ENCODE measurements at places on chromosomes 7 and 10.

- DNase-seq, result no peak
Observed at GRCh38 chr10:71765176-71765904, 8.0 kb downstream of the VSIR start.

GRCh38 chr7:70734411-70734810, 397.5 kb upstream of the GALNT17 start:
- DNase-seq, result no peak

GRCh38 chr10:16009785-16010184, 149.5 kb upstream of the MINDY3 start:
- DNase-seq, result no peak

DNA sequence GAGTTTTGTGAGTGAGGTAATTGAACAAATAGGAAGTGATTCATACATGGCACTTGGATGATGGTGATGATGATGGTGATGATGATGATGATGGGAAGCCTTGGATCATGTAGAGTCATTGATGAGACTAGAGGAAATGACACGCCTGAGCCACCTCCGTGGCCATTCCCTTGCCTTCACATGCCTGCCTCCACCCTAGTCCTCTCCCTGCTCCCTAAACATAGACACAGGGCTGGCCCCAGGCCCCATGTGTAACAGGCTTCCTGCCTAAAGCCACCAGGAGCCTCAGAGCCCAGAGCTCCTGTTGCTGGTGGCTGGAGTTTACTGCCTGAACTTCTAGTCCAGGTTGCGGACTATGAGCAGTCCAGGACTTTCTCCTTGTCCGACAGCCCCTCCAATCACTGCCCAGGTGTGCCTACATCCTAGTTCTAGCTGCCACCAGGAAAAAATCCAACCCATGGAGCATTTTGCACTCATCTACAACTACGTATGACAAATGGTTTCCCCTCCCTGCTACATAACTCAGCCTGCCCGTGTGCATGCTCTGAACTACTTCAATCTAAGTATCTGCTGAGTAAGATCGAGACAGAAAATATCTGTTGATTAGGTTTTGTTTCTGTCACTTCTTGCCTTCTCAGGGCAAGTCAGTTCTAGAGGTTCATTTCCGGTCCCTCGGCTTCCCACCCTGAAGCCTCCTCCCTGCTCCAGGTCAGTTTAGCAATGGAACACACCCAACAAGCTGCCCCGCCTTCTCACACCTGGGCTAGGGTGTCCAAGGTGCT, 35.5 kb upstream of the KDM7A start:
- DNase-seq, result no peak

GRCh38 chr10:54722075-54722474, 79.0 kb downstream of the PCDH15 start:
- no peak for DNase-seq

DNA sequence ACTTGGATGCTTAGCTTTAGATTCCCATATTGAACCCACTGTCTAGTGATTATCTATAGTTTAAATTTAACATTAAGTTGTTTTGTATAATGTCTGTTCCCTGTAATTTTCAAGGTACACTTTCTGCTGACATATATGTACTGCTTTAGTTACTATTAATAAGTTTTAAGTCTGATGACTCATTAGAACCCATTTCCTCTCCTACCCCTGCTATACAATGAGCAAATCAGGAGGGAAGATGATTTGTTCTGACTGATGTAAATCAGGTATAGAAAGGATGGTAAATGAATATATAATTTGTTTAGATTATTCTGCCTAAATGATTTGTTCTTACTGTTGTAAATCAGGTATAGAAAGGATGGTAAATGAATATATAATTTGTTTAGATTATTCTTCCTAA, 691.8 kb downstream of the NXPH1 start:
- DNase-seq, result no peak

DNA sequence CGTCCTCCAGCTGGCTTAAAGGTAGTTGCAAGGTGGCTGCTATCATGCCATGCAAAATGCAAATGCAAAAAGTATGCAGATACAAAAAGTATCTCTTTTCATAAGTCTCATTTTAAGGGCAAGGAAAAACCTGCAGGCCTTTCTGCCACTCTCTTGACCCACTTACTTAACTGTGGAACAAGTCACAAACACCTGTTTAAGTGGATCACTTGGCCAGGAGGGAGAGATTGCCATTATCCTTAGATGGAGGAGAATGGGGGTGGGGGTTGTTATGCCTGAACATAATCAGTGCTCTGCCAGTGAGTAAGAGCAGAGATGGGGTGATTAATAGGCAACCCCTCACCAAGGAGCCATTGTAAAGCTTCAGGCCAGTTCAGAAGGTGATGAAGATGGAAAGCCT, 25.1 kb upstream of the HERPUD2 start:
- DNase-seq, result no peak

DNA sequence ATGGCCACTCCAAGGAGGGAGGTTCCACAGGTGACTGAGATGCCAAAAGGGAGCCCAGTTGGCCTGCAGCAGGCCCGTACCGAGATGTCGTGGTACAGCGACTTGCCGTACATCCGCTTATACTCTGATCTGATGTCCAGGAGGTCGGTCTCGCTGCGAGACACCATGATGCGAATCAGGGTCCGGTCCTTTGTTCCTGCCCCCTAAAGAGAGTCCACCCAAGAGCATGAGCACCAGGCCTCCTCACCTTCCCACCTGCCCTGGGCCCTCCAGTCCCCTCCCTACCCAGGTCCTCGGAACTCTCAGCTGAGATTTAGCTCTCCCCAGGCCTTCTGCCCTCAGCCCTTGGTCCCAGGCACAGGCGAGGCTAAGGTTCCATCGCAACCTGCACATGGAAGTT, 25.0 kb downstream of the PLAC9 start:
- DNase-seq, result no peak

- DNase-seq, result no peak
Observed at GRCh38 chr10:62388328-62388727, 14.2 kb downstream of the ZNF365 start.

DNA sequence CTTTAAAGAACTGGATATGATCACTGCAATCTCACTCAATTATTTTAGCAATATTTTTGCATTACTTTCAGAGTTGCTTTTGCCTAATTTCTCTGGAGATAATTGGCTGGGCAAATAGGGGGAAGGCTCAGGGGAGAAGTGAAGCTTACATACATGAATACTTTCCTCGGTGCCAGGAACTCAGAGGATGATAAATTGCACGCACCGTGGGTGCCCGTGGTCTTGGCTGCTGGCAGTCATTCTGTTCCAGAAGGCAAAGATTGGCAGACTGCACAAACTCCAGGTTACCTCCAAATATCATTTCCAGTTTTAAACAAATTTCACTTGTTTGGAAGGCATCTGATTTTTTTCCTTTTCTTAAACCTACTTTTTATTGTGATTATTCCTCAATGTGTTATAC, 197.8 kb upstream of the TMEM72 start:
- no peak for DNase-seq

DNA sequence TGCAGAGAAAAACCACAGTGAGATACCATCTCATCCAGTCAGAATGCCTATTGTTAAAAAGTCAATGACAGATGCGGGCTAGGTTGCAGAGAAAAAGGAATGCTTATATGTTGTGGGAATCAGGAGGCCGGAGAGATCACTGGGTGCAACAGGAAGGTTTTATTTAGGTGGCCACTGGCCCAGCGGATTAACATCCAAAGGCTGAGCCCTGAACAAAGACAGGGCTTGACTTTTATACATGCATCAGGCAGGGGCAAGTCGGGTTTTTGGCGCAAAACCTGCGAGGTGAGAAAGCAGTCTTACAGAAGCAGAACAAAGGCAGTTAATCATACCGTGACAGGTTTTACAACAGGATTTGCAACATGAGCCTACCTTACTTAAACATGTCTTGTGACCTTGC, 620 bp downstream of the ZNF117 start:
- no peak for DNase-seq

- no peak for DNase-seq
Observed at GRCh38 chr10:10865913-10866312, 151.8 kb upstream of the CELF2 start.

DNA sequence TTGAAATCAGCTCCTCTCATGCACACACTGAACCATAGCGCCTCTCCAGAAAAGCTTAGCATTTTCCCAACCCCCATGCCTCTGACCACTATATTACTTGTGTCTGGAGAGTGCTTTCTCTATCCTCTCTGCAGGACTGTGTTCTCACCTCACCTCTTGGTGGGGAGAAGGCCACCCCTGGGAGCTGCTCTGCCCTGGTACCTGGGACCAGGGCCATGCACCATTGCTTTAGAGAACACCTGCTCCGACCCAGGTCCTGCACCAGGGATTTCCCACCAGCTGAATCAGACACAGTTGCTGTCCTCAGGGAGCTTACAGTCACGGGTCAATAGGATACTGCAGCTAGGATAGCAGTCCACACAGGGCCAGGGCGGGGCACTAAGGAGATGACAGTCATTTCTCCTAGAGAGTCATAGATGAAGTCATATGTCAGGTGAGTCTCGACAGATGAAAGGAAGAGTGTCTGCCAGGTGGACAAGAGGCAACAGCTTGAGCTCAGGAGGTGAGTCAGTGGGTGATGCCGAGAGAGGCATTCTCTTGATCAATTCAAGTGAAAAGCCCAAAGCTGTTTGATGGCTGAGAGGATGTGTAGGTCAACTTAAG, 619 bp upstream of the LMTK2 start:
- DNase-seq, result no peak

DNA sequence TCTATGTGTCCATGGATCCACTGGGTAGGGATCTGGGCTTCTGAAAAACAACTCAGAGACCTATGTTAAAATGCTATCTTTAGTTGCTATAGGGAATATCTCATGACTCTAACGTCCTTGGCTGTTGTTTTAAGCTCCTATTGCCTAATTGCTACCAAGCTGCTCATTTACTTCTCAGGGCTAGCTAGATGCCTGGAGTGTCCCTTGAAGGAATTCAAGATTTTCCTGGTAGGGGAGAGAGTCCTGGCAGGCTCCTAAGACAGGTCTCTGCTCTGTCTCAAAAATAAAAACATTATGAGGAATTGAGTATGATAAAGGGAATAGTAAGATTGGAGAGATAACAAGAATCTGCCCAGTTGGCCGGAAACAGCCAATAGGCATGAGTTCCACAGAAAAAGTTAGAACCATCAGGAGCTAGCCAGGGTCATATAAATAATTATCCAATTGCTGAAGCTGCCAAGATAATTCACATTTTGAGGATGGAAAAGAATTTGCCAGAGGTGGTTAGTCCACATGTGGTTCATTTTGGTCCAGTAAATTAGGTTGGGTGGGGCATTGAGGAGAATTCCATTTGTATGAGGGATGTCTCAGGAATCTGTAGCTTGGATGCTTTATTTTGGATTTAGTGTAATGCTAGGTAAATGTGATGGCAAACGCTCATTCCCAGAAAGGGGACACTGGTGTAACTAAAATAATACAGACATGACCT, 362.7 kb upstream of the VSTM2A start:
- DNase-seq, result no peak

GRCh38 chr10:20624642-20625041, 272.5 kb downstream of the NEBL start:
- DNase-seq, result peak; percentile 85

DNA sequence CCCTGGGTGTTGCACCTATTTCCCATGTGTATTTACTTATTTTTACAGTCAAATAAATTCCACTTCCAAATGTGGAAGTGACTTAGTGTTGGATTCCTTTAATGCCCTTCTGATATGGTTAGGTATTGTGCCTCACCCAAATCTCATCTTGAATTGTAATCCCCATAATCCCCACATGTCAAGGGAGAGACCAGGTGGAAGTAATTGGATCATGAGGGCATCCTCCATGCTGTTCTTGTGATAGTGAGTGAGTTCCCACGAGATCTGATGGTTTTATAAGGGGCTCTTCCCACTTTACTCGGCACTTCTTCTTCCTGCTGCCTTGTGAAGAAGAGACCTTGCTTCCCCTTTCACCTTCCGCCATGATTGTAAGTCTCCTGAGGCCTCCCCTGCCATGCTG, 136.9 kb downstream of the SNX10 start:
- DNase-seq, result no peak

GRCh38 chr7:65966146-65966545, 15.9 kb downstream of the GUSB start:
- no peak for DNase-seq

DNA sequence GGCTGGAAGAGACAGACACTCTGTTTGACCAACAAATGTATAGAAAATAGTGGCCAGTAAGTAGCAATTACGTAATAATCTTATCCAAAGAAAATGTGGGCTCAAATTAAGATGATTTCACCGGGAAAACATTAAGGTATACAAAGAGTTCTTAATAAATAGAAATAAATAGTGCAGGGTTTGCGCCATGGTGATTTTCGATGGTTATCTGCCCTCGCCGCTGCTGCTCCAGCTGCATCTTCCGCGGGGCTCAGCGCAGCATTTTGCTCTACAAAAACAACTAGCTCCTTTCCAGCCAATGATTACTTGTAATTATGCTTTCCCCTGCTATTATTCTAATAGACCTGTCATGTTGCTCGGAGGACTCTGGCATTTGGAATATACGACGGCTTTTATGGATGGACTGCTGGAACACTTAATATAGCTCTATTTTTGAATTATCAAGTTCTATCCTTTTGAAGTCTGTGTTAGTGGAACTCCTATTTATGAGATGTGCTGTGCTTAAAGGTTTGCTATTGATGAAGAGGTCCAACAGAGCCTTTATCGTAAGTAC, 103.8 kb downstream of the BUB3 start:
- no peak for DNase-seq

- no peak for DNase-seq
Observed at GRCh38 chr7:101278461-101279292, 33.8 kb upstream of the FIS1 start.

DNA sequence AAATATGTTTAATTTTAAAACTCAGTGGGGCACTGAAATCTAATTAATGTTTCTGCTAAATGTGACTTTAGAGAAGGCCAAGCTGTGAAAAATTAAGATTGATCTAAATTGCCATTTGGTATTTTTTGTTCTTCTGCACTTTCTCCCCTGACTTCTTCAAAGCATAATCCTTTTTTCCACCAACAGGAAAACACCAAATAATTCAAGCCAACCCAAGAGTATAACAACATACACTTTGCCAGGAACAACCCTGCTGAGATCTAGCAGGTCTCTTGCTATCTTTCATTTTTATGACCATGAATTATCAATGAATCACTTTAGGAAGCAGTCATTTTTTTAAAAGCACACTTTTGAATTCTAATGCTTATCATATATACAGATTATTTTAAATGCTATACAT, 100.1 kb downstream of the USP6NL start:
- no peak for DNase-seq

GRCh38 chr10:43854007-43854406, 205.3 kb upstream of the ZNF32 start:
- peak; percentile 85 for DNase-seq

GRCh38 chr7:142866361-142867096, 11.7 kb downstream of the EPHB6 start:
- no peak for DNase-seq

- peak; percentile 82 for DNase-seq
Observed at GRCh38 chr7:26369593-26369992, 77.9 kb downstream of the SNX10 start.

- no peak for DNase-seq
Observed at GRCh38 chr7:70654979-70655378, 477.0 kb upstream of the GALNT17 start.

- no peak for DNase-seq
Observed at GRCh38 chr7:112500619-112501018, 19.8 kb downstream of the LSMEM1 start.

- DNase-seq, result no peak
Observed at GRCh38 chr10:119538632-119539358, 3.7 kb downstream of the RGS10 start.

- DNase-seq, result no peak
Observed at GRCh38 chr7:66076462-66077329, 1.1 kb downstream of the ASL start.
